Stimulated activated CD4-positive, alpha-beta T cell treated with anti-CD3 and anti-CD28 coated beads, Interleukin-2, amount 100 ng/mL, for 48 hours (primary cell): ENCODE measurements at places on chromosomes 3 and 15.

- DNase-seq, result no peak
These were observed 23.0 kb downstream of the RBM5 start for GRCh38 chr3:50111757-50112156.

DNA sequence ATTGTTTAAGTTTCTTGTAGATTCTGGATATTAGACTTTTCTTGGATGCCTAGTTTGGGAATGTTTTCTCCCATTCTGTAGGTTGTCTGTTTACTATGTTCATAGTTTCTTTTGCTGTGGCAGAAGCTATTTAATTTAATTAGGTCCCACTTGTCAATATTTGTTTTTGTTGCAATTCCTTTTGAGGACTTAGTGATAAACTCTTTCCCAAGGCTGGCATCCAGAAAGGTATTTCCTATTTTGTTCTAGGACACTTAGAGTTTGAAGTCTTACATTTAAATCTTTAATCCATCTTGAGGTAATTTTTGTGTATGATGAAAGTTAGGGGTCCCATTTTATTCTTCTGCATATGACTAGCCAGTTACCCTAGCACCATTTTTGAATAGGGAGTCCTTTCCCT, 54.9 kb downstream of the MME start:
- DNase-seq, result no peak

GRCh38 chr3:82558081-82558480, 796.6 kb upstream of the GBE1 start:
- DNase-seq, result no peak

GRCh38 chr15:29631076-29632070, 190.9 kb downstream of the TJP1 start:
- DNase-seq, result no peak
